Cerebellar nuclear complex (tissue), 1 donor: ENCODE measurements at places on chromosomes 12 and 14.

- DNase-seq = no peak
Observed at GRCh38 chr12:73384592-73384991, 1112.4 kb downstream of the TRHDE start.

GRCh38 chr12:88390811-88391210, 189.5 kb downstream of the KITLG start:
- DNase-seq = no peak

DNA sequence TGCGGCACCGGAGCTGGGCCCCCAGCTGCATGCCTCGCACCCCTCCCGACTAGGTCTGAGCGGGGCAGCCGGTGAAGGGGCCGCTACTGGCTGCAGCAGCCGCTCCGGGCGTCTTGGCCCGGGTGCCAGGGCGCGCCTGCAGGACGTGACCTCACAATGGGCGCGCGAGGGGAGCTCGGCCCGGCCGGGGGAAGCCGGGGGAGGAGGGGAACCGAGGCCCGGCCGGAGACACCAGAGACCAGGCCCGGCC, 353 bp downstream of the BAG5 start:
- DNase-seq = no peak

GRCh38 chr14:94752591-94753436, 17.1 kb downstream of the GSC start:
- no peak for DNase-seq

- DNase-seq = no peak
Observed at GRCh38 chr12:89335452-89336244, 16.7 kb downstream of the DUSP6 start.

DNA sequence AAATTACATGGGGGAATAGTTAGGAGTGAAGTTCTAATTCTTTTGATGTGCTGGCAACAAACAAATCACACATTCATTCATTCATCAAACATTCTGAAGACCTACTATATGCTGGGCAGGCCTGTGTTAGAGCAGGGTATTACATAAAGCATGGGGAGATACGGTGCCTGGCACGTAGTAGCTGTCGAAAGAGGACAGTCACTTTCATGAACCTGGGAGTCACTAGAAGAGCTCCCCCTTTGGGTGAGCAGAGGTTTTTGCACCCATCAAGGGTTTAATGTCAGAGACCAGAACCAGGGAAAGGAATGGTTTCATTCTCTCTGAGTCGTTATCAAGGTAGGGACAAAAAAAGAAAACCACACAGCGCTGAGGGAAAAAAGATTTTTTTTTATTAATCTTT, 10.0 kb downstream of the LHX5 start:
- DNase-seq = no peak

GRCh38 chr14:91755570-91756295, 23.8 kb upstream of the CATSPERB start:
- DNase-seq = no peak

- DNase-seq = no peak
Observed at GRCh38 chr12:64395739-64396138, 5.2 kb upstream of the C12orf56 start.

GRCh38 chr12:114275932-114276785, 129.8 kb downstream of the TBX5 start:
- no peak for DNase-seq

- no peak for DNase-seq
Observed at GRCh38 chr12:109239179-109239578, 69.9 kb downstream of the FOXN4 start.

- DNase-seq = no peak
Observed at GRCh38 chr12:75631831-75632230, 120.4 kb upstream of the KRR1 start.

- DNase-seq = no peak
Observed at GRCh38 chr12:44531320-44531971, 344.7 kb downstream of the NELL2 start.

GRCh38 chr12:107361970-107362369, 268.6 kb upstream of the CRY1 start:
- no peak for DNase-seq

- no peak for DNase-seq
Observed at GRCh38 chr12:19971361-19972280, 396.7 kb upstream of the PDE3A start.

- DNase-seq = no peak
Observed at GRCh38 chr12:45309836-45310626, 94.1 kb downstream of the ANO6 start.

DNA sequence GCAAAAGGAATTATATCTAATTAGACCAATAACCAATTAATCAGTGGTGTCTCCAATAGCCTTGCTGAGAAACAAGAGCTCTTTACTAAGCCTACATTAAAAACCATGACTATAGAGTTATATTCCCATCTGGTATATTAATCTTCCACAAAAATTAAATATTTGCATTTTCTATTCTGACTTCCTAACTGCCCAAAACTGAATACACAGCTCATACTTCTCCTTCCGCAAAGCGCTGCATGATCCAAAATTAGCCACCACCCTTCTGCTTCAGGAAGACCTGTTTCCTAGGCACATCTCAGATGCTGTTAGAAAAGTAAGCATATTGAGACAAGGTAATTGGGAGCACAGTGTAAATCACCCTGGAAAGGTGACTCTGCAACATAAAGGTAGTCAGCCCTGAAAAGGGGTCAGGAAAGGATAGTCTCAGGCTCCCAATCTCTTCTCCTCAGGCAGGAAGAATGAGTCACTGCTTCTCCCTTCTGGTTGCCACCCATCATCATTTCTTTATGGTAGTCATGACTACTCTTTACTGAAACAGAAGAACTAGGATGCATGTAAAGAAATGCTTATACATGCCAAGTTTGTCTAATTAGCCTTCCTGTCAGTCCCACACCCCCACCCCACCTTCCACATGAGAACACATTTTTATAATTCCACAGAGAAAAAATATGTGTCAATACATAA, 54.3 kb downstream of the PLCZ1 start:
- DNase-seq = no peak

DNA sequence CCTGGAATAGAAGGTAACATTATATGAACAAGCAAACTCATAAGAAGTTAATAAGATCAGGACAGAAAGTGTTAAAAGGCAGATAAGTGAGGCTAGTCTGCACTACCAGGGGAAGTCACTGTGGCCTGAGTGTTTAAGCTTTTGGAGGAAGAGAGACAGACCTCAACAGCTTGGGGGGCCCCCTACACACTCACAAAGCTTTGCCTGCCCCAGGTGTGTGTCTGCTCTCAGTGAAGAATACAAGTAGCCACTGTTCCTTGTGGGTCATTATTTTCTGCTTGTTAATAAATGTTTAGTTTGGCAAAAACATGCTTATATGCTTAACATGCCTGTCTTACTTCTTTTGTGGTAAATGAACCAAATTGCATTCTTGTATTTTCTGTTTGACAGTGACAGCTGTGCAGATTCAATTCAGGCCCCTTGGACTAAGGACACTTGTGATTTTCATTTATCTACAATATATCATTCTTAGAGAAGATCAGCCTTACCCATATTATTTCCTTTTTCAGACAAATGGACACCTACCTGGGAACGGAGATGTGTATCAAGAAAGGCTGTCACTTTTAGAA, 50.7 kb upstream of the C12orf71 start:
- no peak for DNase-seq

DNA sequence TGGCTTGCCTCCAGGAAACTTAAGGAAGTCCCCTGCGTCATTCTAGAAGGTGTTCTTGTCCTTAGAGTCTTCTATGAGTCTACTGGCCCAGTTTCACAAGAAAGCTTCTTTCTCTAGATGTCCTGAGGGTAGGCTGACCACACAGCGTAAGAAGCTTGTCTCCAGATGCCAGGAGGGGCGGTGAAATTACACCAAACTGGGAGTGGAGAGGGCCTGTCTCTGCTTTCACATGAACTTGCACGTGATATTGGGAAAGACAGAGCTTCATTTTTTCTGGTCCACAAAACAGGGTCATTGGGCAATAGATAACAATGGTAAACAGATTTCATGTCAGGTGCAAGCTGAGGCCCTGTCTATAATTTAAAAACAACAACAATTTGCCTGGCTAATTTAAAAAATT, 85.7 kb upstream of the TBX3 start:
- DNase-seq = no peak

GRCh38 chr12:105803292-105803691, 335.5 kb downstream of the NUAK1 start:
- DNase-seq = no peak

DNA sequence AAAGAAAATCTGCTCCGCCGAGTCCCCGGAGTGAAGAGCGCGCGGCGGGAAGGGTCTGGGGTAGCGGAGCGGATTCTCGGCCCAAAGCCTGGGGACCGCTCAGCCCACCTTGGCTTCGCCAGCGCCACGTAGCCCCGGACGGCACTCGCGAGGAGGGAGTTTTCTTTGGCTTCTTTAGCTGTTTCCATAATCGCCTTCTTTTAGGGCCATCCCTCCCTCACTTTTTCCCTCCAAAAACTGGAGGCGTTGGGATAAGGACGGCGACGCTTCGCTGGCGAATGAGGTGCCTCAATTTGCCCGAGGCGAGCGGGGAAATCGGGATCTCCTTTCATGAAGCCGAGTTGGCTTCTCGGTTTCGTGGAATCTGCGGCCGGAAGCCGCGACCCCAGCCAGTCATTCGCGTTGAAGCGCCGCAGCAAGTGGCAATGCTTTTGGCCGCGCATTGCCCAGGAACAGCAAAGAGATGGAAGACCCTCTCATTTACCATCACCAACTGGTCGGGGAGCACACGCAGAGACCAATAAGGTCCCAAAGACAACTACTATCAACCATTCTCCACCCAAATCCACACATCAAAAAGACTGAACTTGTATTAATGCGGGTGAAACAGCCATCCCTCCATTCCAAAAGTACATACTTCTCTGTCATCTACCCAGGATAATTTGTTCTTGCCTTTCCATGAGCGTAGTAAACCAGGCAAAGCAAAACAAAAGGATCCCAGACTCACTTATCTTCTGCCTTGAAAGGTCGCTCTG, 8.4 kb upstream of the SIX1 start:
- DNase-seq = no peak

DNA sequence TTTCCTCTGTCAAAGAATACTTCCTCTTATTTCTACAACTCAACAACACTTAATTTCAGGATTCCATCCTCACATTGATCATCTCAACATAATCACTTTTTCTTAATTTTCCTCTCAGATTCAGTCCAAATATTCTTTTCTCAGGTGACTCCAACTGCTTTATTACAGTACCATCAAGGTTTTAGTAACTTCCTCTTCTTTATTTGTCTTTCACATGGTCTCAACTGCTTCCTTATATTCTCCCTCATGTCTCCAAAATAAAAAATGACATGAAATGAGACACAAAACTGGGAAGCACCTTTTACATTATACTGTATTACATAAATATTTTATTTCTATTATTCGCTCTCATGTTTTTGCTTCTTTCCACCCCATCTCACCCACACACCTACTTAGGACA, 55.5 kb downstream of the PPP2R5E start:
- no peak for DNase-seq

GRCh38 chr12:62347922-62348650, 87.9 kb downstream of the USP15 start:
- DNase-seq = no peak

- DNase-seq = no peak
Observed at GRCh38 chr12:3632754-3633153, 120.2 kb downstream of the CRACR2A start.

DNA sequence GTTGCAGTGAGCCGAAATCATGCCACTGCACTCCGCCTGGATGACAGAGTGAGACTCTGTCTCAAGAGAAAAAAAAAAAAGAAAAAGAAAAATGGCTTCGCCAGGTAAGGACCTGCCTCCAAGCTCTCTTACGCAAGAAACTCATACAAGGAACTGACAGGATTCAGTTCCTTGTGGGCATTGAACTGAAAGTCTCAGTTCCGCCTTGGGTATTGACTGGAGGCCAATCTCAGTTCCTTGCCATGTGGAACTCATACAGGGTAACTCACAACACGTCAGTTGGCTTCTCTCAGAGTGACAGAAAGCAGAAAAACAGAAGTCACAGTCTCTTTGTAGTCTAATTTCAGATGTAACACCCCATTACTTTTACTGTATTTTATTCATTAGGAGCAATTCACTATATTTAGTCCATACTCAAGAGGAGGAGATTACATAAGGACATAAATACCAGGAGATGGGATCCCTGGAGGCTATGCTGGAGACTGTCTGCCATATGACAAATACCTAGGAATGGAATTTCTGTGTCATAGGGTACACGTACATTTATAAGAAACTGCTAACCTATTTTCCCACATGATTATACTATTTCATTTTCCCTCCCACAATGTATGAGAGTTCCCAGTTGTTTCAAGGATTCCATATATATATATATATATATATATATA, 11.4 kb upstream of the NOPCHAP1 start:
- no peak for DNase-seq

- DNase-seq = no peak
Observed at GRCh38 chr12:66115071-66115600, 15.4 kb downstream of the LLPH start.

DNA sequence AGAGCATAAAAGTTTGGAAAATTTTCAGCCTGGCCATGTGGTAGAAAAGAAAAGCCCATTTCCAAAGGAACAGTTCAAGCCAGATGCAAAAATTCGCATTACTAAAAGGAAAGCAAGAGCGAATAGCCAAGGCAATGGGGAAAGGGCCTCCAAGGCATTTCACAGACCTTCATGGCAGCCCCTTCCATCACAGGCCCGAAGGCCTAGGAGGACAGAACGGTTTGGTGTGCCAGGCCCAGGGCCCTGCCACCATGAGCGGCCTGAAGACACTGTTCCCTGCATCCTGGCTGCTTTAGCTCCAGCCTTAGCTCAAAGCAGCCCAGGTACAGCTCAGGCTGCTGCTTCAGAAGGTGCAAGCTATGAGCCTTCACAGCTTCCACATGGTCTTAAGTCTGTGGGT, 243.5 kb downstream of the PCNX1 start:
- no peak for DNase-seq

DNA sequence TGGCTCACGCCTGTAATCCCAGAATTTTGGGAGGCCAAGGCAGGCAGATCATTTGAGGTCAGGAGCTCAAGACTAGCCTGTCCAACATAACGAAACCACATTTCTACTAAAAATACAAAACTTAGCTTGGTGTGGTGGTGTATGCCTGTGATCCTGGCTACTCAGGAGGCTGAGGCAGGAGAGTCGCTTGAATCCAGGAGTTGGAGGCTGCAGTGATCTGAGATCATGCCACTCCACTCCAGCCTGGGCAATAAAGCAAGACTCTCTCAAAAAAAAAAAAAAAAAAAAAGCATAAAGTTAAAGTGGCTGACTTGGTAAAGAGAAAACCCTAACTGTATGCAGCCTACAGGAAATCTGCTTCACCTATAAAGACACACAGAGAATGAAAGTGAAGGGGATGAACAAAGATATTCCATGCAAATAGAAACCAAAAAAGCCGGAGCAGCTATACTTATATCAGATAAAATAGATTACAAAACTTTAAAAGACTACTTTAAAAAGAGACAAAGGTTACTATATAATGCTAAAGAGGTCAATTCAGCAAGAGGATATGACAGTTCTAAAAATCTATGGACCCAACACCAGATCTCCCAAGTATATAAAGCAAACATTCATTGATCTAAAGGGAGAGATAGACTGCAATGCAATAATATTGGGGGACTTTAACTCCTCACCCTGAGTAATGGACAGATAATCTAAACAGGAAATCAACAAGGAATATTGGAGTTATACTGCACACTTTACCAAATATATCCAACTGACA, 4.1 kb downstream of the CLEC2B start:
- no peak for DNase-seq
